ENCODE measurements at places on chromosomes 13 and 19.
A peak's percentile ranks its signal among the peaks of the same experiment; 100 is the strongest.

- DNase-seq = no peak
Measured at GRCh38 chr19:13554506-13555240, 48.4 kb upstream of the CACNA1A start.

- no peak for DNase-seq
Measured at GRCh38 chr13:113604186-113604585, 19.6 kb downstream of the TFDP1 start.

DNA sequence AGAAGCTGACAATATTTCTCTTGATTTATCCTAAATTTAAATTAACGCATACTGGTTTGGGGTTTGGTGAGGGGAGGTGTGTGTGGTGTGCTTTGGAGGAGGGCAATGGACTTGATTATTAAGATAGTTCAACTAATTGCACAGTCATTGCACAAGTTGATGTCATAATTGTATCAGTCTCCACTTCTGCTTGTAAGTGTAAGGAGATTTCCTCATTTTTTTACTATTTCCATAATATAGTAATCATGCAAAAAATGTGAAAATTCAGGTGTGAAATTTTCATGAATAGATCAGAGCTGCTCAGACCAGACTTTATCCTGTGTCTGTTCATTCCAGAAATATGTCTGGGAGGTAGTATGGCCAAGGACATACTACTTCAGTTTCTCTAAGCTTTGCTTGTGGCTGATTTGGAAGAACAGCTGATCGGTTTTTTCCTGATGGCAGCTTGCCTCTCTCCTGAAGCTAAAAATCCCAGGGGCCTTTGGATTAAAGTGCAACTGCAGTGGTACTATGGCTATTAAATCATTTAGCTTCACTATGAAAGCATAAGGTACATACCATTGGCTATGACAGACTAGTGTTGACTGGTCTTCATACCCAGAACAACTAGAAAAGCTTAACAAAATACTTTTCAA, 201.8 kb upstream of the MIR17HG start:
- no peak for DNase-seq

DNA sequence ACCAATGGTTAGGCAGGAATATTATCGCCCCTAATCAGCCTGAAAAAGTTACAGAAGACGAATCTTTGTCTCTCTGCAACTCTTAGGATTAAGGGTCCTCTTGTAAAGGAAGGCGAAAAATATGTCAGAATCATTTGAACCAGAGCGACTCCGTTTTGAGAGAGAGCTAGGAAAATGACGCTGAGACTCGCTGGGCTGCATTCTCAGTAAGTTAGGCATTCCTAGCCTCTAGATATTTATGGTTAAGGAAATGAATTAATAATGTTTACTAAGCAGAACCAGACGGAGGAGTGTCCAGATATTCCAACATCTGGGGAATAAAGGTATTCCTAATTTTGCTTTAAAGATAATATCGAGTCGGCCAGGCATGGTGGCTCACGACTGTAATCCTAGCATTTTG, 755 bp upstream of the ZNF726 start:
- DNase-seq = no peak

DNA sequence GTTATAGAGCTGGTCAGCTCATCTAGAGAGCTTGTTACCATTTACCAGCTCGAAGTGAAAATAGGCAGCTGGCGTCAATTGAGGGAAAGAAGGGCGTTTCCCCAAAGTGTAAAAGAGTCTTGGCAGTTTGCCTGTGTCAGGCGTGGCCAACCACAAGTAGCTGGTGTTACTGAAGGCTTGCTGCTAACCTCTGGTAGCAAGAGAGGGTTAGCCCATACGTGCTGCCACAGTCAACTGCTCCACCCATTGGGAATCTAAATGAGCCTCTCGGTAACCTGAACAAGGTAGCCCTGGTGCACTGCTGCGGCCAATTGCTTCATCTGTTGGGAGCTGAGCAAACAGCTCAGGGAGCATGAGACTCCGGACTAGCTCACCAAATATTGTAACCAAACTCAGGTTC, 314.9 kb upstream of the SLITRK5 start:
- DNase-seq = no peak

- DNase-seq = no peak
Measured at GRCh38 chr19:52237771-52238400, 31.5 kb upstream of the ZNF766 start.

GRCh38 chr13:114151565-114152284, 19.3 kb upstream of the RASA3 start:
- DNase-seq = peak; percentile 81

GRCh38 chr13:71378961-71379905, 487.8 kb downstream of the DACH1 start:
- no peak for DNase-seq

DNA sequence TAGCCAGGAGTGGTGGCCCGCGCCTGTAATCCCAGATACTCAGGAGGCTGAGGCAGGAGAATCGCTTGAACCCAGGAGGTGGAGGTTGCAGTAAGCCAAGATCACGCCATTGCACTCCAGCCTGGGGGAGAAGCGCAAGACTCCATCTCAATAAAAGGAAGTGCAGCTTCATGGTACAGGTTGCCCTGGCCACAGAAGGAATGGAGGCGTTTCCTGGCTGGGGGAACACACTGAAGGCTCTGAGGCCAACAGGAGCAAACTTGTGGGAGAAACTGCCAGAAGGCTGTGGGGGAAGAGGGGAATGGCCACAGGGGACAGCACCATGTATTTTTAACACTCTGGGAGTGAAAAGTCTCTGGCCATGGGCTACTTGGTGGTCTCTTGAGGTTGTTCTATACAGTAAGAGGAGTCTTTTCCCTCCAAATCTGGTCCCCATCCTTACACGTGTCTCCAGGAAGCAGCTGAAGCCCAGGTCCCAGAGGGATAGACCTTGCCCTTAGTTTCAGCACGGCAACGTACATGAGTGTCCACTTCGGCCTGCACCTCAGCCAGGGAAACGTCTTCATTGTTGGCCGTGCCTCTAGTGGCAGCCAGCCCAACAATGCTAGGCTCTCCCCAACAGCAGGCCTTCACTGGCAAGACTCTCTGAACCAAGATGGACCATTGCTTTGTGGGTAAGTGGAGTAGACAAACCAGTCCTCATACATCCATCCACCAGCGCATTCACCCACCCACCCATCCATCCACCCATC, 7.4 kb downstream of the MICOS13 start:
- no peak for DNase-seq

- no peak for DNase-seq
Measured at GRCh38 chr13:42170029-42170428, 101.9 kb upstream of the AKAP11 start.

- no peak for DNase-seq
Measured at GRCh38 chr19:44785271-44785670, 7.6 kb downstream of the CBLC start.

- peak; percentile 12 for DNase-seq
Measured at GRCh38 chr19:33706631-33707030, 84.9 kb downstream of the CHST8 start.

GRCh38 chr19:47778954-47779351, 450 bp downstream of the SELENOW start:
- no peak for DNase-seq

- no peak for DNase-seq
Measured at GRCh38 chr13:78780708-78781107, 121.8 kb upstream of the OBI1 start.

DNA sequence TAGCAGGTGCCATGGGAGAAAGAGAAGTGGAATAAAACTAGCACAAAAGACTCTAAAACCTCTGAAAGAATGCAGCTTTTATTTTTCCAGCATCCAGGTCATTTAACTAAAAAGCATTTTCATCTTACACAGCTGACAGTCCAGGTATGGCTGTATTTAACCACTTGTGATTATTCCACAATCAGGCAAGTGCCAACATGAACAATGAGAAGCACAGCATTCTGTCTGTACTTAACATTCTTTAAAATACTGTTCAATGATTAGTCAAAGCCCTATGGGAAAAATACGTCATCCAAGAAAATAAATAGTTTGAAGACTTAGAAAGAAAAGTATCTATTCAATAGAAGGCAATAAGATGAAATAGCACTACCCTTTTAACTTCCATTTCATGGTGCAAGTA, 246.9 kb downstream of the LIG4 start:
- DNase-seq = no peak

- no peak for DNase-seq
Measured at GRCh38 chr13:50713523-50714248, 129.8 kb downstream of the DLEU7 start.

- no peak for DNase-seq
Measured at GRCh38 chr19:51025809-51026553, 435 bp downstream of the KLK11 start.

GRCh38 chr13:50762969-50763567, 80.4 kb downstream of the DLEU7 start:
- no peak for DNase-seq

- no peak for DNase-seq
Measured at GRCh38 chr19:12092065-12092867, 27.7 kb downstream of the ZNF844 start.

GRCh38 chr19:36097036-36097435, 13.9 kb upstream of the OVOL3 start:
- no peak for DNase-seq

DNA sequence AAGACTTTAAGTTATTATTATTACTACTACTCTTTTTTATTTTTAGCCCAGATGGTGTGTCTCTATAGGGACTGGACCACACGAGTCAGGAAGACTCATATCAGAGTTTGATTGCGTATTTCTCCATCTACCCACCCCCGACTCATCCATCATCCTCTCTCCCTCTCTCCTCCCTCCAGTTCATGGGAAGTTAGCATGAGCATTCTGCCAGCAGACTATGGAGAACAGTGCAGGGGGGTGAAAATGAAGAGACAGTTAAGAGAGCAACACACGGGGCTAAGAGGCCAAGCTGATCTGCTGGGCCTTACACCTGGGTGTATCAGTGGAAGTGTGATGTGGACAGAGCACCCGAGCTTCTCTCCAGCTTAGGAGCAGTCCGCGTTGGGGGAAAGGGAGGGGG, 95.0 kb downstream of the UQCRFS1 start:
- no peak for DNase-seq

GRCh38 chr13:100100115-100100879, 11.4 kb downstream of the PCCA start:
- no peak for DNase-seq

GRCh38 chr19:28535352-28535775, 677.6 kb downstream of the UQCRFS1 start:
- no peak for DNase-seq

- DNase-seq = no peak
Measured at GRCh38 chr19:17259118-17259780, 5.3 kb downstream of the USHBP1 start.

GRCh38 chr19:2615782-2616181, 86.7 kb downstream of the GNG7 start:
- no peak for DNase-seq

GRCh38 chr19:44845612-44846454, at the start of gene NECTIN2:
NECTIN2 (plus strand) TSS chr19:44846297; CDS start chr19:44846526, 229 bp downstream.
- DNase-seq = peak; percentile 99

- no peak for DNase-seq
Measured at GRCh38 chr19:50745221-50745620, 22.1 kb downstream of the CLEC11A start.

GRCh38 chr13:110129076-110129475, 177.9 kb downstream of the COL4A1 start:
- DNase-seq = no peak

- DNase-seq = no peak
Measured at GRCh38 chr19:44903602-44904425, 1.8 kb upstream of the APOE start.

GRCh38 chr19:7862413-7862951, 11.7 kb downstream of the PRR36 start:
- peak; percentile 77 for DNase-seq

DNA sequence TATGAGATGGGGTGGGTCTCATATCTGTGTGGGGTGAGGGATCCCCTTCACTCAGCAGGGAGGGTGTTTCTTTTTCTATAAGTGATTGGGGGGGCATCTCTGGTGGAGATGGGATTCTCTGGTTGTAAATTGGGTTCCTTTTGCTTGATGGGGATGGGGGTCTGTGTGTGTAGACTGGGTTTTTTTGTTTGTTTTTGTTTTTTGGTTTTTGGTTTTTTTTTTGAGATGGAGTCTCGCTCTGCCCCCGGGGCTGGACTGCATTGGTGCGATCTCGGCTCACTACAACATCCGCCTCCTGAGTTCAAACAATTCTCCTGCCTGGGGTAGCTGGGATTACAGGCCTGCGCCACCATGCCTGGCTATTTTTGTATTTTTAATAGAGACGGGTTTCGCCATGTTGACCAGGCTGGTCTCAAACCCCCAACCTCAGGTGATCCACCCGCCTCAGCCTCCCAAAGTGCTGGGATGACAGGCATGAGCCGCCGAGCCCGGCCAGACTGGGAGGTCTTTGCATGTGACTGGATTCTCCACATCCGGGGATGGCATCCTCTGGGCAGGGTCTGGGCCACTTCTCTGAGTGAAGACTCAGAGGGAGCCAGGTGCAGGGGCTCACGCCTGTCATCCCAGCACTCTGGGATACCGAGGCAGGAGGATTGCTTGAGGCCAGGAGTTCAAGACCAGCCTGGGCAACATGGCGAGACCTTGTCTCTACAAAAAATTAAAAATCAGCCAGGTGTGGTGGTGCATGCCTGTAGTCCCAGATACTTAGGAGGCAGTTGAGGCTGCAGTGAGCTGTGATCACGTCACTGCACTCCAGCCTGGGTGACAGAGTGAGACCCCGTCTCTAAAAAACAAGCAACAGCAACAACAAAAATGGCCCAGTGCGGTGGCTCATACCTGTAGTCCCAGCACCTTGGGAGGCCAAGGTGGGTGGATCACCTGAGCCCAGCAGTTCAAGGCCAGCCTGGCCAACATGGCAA, 799 bp downstream of the MYBPC2 start:
- no peak for DNase-seq

DNA sequence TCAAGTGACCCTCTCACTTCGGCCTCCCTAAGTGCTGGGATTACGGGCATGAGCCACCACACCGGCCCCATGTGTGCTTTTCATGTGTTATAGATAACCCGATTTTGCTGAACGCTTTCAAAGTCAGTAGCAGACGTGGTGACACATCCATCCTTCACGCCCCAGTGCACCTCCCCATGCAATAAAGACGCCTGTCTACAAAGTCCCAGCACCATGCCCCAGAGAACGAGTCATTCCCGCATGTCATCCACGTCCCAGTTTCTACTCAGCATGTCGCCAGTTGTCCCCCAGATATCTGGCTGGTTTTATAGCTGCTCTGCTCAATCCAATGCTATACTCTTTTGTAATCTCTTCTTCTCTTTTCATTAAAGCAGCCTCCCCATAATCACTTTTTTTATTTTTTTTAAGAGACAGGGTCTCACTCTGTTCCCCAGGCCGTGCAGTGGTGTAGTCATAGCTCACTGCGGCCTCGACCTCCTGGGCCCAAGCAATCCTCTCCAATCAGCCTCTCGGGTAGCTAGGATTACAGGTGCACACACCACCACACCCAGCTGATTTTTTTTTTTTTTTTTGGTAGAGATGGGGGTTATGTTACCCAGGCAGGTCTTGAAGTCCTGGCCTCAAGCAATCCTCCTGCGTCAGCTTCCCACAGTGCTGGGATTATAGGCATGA, 42.5 kb downstream of the DNM2 start:
- DNase-seq = no peak

DNA sequence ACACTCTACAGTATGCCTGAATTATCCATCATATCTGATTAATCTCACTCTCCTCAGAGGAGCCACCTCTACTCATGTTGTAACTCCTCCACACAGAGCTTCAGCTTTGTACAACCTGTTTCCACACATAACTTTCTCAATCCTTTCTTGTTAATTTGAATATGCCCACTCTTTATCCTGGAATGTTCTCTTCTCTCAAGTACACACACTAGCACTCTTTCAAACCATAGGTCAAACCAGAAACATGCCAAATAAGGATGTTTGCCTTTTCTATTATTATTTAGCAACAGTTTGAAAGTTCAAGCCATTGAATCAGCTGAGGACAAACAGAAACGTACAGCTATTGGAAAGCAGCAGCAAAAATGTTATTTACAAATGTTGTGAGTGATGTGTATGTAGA, 110.3 kb downstream of the MIPEP start:
- no peak for DNase-seq

Measured in RWPE2 (cell line).